Activated naive CD4-positive, alpha-beta T cell treated with anti-CD3 and anti-CD28 coated beads, Interleukin-2, amount 50 U/mL, for 72 hours (primary cell): ENCODE measurements at places on chromosomes 2 and 18.

DNA sequence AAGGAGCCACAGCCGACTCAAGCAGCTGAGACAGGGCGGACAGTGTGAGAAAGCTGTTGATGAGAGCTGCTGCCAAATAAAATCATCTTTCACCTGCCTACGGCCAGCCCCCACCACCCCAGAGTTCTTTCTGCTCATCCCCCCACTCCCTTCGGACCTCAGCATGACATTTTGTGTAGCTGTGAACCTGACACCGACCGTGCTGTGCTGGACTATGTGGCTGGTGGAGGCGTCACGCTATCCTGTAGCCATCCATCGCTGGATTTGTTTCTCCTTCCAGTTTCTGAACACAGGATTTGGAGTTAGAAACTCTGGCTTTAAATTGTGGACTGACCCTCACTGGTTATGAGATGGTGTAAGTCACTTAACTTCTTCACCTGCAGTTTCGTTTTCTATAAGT, 317.3 kb downstream of the DCDC2C start:
- no peak for DNase-seq

- DNase-seq = no peak
Observed at GRCh38 chr18:77140439-77141109, 8.0 kb upstream of the MBP start.

DNA sequence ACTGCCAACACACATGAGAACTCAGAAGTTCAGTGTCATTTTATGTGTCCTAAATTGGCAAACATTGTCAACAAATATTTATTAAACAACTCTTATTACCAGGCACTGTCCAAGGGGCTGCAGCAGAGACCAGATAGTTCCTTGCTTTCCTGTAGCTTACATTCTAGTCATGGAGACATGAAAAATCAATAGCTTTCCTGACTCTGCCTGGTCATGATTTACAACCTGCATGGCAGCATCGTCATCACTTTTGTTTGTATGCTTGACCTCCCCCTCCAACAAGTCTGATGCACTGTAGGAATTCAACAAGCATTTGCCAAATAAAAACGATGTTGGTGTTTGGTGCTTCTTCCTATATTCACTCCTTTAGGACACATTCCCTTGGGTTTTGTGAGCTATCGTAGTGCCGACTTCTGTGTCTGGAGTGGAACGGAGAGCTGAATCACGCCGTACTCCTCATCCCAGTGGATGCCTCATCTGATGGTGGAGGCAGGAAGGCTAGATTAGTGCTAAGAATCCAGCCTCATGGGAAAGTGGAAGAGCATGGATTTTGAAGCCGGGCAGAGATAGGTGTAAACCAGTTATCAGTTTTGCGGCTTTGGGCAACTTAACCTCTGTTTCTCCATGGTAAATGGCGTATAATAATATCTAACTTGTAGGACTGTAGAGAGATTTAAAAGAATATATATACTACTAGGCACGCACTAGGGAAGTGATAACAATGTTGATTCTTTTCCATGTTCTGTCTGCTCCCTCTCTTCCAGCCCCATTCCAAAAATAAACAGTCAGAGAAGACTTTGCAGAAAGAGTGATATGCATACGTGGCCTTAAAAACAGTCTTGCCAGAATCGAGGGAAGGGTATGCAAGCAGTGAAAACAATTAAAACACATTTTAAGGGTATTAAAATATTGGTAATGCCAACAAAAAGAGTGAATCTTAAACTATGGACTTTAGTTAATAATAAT, 120.5 kb upstream of the ZFP36L2 start:
- no peak for DNase-seq

GRCh38 chr18:41075212-41075611, 879.8 kb upstream of the PIK3C3 start:
- no peak for DNase-seq

DNA sequence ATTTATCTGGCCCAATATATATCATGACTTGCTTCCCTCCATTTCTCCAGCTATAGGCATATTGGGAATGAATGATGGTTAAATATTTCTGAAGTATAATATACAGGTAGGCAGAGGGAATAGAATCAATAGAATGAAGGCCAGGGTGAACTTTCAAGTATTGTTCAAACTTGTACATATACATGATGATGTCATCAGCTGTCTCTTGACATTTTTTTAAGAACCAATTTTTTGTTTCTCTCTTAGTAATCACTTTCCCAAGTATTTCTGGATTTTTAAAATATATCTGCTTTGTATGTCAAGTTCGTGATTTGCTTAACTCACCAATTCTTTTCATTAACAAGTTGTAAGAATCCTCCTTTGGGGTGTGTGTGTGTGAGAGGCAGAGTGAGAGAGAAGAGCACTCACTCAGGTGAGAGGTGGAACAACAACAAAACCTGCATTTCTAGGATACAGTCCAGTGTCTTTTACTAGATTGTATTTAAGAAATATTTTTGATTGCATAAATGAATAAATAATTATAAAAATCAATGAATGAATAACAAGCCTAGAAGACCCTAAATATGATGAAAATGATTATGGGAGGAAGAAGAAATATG, 1239.1 kb downstream of the LRP1B start:
- DNase-seq = no peak
